Nucleus accumbens (tissue), 56 donors: ENCODE measurements at places on chromosomes 12 and 14.

GRCh38 chr14:58072288-58073071, 79.5 kb downstream of the ARMH4 start:
- peak; percentile 1 for DNase-seq

GRCh38 chr12:753611-754472, 1.5 kb downstream of the WNK1 start:
- DNase-seq, result peak; percentile 22

DNA sequence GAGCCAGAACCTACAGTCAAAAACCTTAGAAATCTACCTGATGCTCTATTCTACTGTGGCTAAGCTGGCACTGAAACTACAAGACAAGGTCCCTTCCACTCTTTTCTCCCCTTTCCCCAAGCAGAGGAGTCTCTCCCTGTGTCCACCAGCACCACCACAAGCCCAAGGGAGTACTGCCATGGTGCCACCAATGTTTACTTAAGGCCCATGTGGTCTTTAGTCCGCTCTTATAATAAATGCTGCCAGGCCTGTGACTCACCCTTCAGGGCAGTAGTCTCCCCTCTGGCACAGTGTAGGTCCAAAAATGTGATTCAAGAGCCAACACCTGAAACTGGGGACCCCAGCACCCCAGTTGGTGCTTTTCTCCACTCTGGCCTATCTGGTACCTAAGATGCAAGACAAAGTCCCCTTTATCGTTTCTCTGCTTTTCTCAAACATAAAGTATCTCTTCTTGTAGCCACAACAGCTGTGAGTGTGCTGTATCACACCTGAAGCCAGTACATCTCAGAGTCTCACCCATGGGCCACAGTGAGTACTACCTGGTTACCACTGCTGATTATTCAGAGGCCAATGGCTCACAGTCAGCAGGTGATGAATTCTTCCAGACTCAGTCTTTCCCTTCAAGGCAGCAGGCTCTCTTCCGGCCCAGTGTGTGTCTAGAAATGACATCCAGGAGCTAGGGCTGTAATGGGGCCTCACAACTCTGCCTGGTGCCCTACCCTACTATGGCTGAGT, 29.3 kb downstream of the SLC38A2 start:
- no peak for DNase-seq

GRCh38 chr12:55675666-55676065, 32.0 kb downstream of the ITGA7 start:
- DNase-seq, result no peak

DNA sequence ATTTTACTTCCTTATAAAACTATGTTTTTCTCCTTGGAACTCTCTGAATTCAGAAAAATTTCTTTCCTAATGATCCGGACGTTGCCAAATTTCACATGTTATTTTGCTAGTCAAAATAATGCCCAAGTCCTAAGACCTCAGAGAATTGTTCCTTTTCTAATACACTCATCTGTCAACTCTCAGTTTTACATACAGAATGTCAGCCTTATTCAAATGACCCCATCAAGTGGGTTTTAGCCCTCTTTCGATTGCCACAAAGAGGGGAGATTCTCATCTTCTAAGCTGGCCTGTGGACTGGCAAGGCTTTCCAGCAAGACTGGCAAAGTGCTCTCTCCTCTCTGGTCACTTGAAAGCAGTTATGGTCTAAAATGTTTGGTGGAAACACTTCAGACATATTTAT, 99.3 kb upstream of the GPHB5 start:
- DNase-seq, result no peak

DNA sequence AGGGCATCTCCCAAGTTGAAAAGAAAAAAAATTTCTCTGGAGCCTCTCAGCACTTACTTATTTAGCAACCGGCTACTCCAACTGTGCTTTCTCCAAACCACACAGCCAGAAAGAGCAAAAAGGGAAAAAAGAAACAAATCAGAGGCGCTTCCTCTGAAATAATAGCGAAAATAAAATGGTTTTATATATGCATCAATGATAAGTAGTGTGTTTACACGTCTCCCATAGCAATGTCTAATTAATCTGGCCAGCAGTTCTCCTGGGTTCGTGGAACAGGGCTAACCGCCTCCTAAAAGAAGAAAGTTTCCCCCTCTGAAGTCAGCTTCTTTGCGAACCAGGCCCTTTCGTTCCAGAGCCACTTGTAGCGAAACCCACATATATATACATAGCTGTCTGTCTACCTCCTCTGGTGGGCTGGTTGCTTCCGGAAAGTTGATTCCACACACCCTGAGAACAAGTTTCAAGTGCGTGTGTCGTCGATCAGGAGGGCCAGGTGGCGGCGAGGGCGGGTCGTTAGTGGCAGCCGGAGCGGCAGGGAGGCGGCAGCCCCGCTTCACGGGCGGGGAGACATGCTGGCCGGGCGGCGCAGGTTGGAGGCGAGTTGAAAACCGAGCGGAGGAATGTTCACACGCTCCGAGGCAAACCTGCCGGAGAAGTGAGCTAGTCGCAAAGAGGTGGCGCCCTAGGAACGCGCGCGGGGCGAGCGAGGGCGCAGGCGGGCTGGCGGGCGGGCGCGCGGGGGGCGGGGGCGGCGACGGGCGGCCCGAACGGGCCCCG, 2.7 kb downstream of the PTHLH start:
- DNase-seq, result no peak

GRCh38 chr12:49008943-49009342, 9.6 kb downstream of the PRKAG1 start:
- no peak for DNase-seq

DNA sequence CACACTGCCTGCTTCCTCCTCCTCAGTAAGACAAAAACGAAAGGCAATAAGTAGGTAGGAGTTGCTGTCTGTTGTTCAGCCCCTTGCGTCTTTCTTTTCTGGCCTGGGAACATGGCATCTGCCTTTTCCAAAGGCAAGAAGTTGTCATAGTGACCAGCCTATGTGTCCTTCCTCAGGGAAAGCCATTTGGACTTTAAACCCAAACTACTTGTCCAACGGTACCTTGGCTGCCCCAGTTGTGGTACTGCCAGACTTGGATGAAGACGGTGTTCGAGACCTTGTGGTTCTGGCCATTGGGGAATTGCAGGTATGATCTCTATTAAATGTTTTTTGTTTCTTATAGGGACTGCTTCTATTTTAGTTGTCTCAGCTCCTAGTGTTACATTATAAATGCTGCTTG, 18.5 kb downstream of the FAM234B start:
- DNase-seq, result no peak

DNA sequence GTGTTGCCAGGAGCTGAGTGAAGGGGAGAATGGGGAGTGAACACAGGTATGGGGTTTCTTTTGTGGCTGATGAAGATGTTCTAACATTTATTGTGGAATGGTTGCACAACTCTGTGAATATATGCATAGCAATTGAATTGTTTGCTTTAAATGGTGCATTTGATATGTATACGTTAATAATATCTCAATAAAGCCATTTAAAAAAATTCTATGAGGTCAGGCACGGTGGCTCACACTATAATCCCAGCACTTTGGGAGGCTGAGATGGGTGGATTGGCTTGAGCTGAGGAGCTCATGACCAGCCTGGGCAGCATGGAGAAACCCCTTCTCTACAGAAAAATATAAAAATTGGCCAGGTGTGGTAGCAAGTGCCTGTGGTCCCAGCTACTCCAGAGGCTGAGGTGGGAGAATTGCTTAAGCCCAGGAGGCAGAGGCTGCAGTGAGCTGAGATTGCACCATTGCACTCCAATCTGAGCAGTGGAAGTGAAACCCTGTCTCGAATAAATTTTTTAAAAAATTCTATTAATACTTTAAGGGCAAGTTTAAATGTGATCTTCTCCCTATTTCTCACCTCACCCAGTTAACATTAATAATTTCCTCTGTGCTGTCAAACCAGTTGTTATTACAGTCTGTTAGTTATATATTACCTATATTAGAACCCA, 65.3 kb downstream of the DENND5B start:
- no peak for DNase-seq

GRCh38 chr12:69173368-69173767, 66.0 kb upstream of the CPSF6 start:
- DNase-seq, result peak; percentile 26

- no peak for DNase-seq
Observed at GRCh38 chr14:38481952-38482678, 226.2 kb upstream of the CLEC14A start.

GRCh38 chr12:50182461-50182860, 15.3 kb upstream of the CERS5 start:
- no peak for DNase-seq

DNA sequence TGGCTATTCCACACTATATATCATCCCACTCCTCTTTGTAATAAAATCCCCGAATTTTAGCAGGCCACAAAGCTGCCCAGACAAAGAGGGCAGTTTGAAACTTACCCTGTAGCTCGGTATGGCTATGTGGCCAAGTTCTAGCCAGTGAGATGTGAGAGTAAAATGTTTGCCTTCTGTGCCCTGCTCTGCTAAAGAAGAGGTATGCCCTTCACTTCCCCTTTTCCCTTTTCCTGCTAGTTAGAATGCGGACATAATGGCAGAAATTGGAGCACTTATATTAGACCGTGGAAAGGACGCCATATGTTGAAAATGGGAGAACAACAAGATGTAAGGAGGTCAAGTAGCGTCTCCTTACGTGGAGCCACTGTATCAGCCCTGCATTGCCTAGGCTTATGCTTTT, 11.5 kb upstream of the CCDC91 start:
- no peak for DNase-seq

GRCh38 chr14:72781561-72782508, 112.1 kb downstream of the DPF3 start:
- DNase-seq, result no peak

- no peak for DNase-seq
Observed at GRCh38 chr14:89700801-89701200, 253.7 kb downstream of the EFCAB11 start.

GRCh38 chr12:30823156-30823699, 68.5 kb upstream of the CAPRIN2 start:
- peak; percentile 42 for DNase-seq

- DNase-seq, result no peak
Observed at GRCh38 chr12:943051-943450, 6.4 kb downstream of the RAD52 start.

GRCh38 chr12:16168078-16168477, 109.4 kb downstream of the SLC15A5 start:
- DNase-seq, result no peak

DNA sequence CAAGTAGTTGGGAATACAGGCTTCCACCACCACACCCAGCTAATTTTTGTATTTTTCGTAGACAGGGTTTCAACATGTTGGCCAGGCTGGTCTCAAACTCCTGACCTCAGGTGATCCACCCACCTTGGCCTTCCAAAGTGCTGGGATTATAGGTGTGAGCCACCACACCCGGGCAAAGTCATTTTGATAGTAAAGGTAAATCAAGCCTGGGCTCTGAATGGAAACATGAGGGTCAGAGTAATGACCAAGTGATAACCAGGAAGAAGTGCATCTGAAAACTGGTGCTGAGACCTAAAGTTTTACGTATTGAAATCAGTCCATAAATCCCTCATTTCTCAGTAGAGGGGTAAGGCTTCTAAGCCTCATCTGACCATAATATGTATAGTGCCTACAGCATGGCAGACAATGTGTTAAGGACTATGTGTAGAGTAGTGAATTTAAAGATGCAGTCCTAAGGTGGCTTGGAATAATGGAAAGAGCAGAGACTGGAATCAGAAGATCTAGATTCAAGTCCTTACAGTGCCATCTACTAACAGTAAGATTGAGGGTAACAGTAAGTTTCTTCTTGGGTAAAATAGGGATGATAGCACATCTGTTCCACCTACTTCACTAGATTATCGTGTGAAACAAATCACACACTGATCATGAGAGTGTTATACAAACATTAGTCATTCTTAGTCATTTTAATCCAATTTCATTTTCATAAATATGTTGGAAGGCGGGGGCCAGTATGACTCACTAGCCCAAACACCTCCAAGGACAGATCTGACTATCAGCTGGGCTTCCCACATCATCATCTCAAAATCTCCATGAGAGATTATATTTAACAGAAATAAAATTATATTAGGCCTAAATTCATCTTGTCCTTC, 11.2 kb downstream of the MAP4K5 start:
- no peak for DNase-seq

DNA sequence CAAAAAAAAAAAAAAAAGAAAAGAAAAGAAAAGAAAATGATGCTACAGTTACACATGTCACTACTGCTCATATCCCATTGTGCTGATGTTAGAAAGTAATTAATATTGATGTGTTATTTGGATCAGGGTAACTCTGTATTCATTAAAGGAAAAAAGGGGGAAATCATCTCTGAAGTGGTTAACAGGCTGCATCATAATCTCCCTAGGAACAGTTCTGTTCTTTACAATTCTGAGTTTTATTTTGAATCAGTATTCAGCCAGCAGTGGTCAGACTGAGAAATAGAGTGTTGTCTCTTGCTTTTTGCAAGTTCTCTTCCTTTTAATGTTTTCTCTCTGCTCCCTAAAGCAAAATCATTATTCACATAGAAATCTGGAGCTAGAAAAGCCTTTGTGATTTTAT, 128.6 kb upstream of the CRY1 start:
- no peak for DNase-seq

GRCh38 chr14:21248739-21249411, 20.4 kb downstream of the HNRNPC start:
- no peak for DNase-seq

DNA sequence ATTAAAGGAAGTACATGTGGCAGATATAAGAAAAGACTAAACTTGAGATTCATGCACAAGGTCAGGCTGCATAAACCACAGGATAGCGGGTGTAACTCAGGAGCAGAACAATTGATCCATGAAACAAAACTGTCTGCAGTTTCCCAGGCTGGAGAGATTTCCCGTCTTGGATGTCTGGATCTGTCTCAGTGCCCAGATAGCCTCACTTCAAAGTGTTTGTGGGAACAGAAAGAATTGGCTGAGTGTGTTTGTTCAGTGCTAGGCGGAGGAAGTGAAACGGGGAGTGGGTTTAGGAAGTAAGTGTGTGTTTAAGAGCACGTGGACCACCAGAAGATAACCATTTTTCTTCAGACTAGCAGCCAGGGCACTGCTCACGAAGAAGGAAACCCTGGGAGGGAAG, 1.4 kb upstream of the RNASE10 start:
- DNase-seq, result no peak

DNA sequence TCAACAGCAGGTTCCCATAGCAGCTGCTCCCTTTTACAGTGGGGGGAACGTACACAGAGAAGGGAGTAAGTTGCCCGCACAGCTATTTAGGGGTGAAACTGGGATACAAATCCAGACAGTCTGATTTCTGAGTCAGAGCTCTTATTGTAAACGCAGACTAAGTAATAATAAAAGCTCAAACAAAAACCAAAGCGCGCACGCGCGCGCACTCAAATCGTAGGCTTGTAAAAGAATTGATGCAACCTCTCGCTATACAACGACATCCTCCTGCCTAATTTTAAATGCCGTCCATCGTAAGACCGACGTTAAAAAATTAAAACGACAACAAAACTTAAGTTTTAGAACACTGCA, 747 bp upstream of the DACT1 start:
- DNase-seq, result peak; percentile 15

DNA sequence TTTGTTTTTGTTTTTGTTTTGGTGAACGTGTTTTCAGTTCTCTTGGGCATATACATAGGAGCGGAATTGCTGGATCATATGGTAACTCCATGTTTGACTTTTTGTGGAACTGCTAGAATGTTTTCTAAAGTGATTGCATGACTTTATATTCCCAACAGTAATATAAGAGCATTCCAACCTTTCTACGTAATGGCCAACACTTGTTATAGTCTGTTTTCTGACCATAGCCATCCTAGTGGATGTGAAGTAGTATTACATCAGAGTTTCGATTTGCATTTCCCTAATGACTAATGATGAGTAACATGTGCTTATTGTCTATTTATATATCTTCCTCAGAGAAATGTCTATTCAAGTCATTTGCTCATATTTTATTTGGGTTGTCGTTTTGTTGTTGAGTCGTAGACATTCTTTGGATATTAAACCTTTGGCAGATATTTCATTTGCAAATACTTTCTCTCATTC, 268.7 kb downstream of the AEBP2 start:
- DNase-seq, result no peak

GRCh38 chr14:68427550-68427890, 365.3 kb downstream of the ZFP36L1 start:
- no peak for DNase-seq
